GM23338 (cell line): ENCODE measurements at places on chromosomes 2 and 18.

GRCh38 chr2:108492364-108492763 is 41.9 kb upstream of the LIMS1 start:
- no peak for DNase-seq

GRCh38 chr2:210195101-210195852 is 24.1 kb upstream of the KANSL1L start:
- peak; percentile 73 for DNase-seq

DNA sequence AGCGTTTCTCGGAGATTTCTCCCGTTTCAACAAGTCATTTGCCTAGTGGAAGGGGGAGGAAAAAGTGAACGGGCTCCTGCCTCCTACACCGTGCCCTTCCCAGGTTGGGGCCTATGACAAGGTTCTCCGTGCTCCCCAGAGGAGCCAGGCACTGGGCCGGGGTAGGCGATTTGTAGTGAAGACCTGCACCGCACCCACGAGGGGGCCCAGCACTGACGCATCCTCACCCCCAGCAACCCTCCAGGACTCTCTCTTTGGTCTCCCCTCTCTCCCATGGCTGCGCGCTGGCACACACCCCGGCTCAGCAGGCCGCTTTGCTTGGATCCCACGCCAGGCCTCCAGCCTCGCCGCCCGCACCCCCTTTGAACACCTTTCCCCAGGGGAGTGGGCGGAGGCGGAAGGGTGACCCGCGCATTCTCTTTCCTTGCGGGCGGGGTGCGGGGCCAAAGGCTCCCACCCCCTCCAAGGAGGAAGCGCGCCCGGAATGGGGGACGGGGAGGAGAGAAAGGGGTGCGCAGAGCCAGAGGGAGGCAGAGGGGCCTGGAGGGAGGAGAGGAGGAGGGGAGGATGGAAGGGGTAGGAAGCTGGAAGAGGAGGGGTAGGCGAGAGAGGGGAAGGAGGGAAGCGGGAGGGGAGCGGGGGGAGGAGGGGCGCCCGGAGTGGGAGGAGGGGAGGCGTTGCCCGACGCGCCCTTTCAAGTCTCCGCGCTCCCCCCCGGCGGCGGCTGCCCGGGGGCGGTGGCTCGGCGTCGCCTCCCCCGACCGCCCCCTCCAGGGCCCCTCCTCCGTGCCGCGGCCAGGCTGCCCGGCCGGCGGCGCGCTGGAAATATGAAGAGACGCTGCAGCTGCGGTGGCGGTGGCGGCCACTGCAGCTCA is at the start of gene APCDD1:
Gene APCDD1, plus strand, starts transcription at position 830 of the 875 bp plus-strand sequence. CDS start 347 bp downstream, outside the sequence.
- peak; percentile 73 for DNase-seq

DNA sequence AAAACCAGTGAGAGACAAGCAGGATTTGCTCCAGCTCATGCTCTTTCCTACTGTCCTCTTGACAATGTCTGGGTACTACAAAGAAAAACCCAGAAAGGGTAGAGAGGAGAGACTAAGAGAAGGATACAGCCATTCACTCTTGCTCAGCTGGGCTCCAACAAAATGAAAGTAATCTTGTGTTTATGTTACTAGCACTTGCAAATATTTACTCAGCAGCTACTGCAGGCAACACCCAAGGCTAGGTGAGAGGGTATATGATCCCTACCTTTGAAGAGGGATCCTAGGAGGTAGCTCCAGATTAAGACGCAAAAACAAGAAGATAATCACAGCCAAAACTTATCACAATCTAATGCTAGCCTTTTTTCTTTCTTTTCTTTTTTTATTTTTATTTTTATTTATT is 329.6 kb upstream of the ACVR2A start:
- DNase-seq: no peak

DNA sequence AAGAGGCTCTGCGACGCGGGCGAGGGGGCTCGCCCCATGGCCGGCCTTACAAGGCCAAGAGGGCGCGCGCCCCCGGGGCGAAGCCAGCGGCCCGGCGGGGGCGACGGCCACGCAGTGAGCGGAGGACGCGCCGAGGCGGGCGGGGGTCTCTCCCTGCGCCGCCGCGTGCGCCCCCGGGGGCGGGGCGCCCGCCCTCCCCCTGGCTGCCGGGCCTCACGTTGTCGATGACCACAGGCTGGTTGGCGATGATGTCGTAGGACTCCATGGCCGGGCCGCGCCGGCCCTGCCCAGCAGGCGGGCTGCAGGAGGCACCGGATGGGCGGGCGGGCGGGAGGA is 250 bp downstream of the ACTR1B start:
- DNase-seq: no peak

- no peak for DNase-seq
These were observed 33.0 kb upstream of the ACAA2 start for GRCh38 chr18:49846361-49846662.

GRCh38 chr2:46329803-46330775 is 32.9 kb downstream of the EPAS1 start:
- DNase-seq: no peak

DNA sequence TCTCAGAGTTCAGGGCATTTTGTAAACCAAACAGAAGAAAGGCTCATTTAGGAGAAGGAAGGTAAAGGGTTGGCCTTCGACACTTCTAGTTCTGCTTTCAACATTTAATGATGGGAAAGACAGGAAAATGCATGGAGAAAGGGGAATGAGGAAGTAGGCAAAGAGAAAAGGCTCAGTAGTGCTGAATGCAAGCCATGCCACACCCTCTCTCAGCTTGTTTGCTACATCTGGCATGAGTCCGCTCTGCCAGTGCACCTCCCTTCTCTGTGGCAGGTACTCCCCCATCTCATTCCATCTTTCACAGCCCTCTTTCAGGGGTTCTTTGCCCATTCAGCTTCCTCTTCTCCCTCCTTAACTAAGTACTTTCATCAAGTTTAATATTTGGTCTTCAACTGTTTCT is 120.9 kb upstream of the ITGB6 start:
- no peak for DNase-seq

- no peak for DNase-seq
These were observed 139.7 kb downstream of the PRPF40A start for GRCh38 chr2:152577579-152577978.

GRCh38 chr2:158313734-158314133 is 142.8 kb downstream of the CCDC148 start:
- DNase-seq: no peak

- DNase-seq: no peak
These were observed 97.1 kb upstream of the DNMT3A start for GRCh38 chr2:25438793-25439192.

DNA sequence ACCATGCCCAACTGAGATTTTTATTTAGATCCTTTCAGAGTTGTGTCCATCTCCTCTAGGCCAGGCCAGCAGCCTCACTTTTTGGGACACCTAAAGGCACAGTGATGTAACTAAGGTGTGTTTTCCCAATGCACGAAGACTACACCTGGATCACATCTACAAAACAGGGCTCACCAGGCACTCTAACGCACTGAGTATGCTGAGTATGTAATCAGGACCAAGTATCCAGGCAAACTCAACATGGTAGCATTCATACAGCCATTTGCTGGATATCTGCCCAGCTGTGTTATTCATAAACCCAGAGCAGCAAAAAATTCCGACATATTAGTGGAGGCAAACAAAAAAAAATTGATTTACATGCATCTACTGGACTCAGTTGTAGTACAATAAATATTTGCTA is 33.8 kb downstream of the LPIN2 start:
- DNase-seq: no peak

DNA sequence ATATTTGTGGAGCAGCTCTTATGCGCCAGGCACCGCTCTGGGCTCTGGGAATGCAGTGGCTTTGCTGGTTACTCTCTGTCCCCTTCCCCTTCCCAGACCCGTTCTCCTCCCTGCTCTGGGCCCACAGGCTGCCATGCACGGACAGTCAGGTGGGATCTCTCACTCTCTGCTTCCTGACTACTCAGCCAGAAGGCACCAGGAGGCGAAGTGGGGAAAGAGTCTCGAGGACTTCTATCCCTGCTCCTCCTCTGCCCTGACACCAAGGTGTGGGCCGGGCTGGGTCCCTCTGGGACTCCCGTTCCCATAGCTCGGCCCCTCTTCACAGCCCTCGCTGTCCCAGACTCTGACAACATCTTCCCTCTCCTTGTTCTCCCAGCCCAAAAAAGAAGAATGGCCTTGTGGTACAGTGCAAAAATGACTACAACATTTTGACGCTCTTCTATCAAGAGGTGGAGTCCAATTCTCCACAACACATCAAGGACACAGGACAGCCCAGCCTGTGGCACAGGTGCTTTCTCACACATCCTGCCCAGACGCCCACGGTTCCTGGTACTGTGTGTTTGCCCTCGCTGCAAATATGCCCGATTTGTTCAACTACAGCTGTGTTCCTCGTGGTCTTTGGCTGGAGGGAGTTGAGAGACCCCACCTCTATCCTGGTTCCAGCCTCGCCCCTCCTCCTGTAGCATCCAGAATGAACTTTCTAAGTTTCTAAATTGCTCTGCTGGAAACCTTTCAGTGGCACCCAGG is 14.0 kb upstream of the DUSP2 start:
- no peak for DNase-seq

DNA sequence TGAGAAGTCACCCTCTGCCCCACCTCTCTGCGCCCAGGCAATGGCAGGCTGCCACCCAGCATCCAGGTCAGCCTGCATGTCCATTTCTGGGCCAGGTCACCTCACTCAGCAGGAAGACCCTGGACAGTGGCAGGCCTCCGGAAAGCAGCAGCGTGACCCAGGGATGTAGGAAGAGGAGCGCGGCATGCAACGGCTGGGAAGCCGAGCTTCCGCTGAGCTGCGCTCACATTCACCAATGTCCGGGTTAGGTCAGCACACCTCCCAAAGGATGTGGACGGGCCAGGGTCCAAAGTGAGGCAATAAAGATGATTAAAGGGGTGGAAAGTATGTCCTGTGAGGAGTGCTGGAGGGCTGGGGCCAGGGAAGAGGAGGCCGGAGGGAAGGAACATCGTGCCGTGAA is 174.5 kb downstream of the CTIF start:
- DNase-seq: no peak

- peak; percentile 90 for DNase-seq
These were observed 270.6 kb downstream of the CELF4 start for GRCh38 chr18:37294951-37295350.

- no peak for DNase-seq
These were observed 75.3 kb upstream of the BCL11A start for GRCh38 chr2:60628615-60629304.

DNA sequence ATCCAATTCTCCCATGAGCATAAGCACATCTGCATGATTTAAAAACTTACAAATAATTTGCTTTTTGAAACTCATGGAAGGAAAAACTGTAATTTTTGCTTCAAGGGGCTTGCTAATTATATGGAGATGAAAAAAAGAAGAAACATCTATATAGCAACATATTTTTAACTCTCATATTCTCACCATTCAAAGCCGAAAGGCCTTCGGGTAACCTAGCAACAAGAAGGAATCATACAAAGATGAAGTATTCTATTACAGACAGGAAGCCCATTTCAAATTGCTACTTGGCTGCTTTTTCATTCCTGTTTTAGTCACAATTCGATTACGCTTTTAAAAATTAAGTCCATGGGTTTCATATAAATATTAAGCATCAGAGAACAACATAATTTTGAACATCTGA is 39.2 kb upstream of the RNU4ATAC start:
- no peak for DNase-seq

DNA sequence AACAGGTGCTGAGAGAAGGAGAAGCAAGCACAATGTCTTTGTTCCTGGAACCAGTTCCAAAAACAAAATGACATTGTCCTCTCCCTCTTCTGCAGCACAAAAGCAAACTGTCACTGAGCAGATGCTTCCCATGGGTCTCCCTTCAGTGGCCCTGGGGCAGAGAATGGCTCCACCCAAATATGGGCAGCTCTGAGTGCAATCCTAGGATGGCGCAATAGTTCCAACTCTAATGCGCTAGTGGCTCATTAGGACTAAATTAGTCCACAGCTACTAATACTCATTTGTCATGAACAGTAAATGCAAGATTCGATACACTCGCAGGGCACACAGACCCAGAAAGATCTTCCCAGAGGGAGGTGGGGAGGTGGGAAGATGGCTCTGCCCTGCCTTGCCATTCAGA is 205.2 kb upstream of the CHAC2 start:
- DNase-seq: no peak

GRCh38 chr18:7755753-7756475 is 188.8 kb downstream of the PTPRM start:
- DNase-seq: no peak

DNA sequence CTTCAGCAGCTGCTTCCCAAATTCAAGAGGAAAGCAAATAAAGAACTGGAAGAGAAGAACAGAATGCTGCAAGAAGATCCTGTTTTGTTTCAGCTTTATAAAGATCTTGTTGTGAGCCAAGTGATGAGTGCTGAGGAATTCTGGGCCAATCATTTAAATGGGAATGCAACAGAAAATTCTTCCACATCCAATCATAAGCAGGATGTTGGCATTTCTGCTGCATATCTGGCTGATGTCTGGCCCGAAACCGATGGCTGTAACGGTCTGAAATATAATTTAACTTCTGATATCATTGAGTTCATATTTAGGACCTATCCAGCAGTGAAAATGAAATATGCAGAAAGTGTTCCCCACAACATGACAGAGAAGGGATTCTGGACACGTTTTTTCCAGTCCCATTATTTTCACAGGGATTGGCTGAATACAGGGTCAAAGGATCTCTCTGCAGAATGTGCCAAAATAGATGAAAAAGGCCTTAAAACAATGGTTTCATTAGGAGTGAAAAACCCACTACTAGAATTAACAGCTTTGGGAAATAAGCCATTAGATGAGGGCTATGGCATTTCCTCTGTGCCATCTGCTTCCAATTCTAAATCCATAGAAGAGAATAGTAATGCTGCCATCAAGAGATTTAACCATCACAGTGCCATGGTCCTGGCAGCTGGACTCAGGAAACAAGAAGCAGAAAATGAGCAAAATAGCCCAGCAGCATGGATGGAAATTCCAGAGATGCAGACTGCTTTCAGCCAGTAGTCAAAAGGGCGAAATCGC is 175.6 kb downstream of the MC4R start:
- DNase-seq: no peak

DNA sequence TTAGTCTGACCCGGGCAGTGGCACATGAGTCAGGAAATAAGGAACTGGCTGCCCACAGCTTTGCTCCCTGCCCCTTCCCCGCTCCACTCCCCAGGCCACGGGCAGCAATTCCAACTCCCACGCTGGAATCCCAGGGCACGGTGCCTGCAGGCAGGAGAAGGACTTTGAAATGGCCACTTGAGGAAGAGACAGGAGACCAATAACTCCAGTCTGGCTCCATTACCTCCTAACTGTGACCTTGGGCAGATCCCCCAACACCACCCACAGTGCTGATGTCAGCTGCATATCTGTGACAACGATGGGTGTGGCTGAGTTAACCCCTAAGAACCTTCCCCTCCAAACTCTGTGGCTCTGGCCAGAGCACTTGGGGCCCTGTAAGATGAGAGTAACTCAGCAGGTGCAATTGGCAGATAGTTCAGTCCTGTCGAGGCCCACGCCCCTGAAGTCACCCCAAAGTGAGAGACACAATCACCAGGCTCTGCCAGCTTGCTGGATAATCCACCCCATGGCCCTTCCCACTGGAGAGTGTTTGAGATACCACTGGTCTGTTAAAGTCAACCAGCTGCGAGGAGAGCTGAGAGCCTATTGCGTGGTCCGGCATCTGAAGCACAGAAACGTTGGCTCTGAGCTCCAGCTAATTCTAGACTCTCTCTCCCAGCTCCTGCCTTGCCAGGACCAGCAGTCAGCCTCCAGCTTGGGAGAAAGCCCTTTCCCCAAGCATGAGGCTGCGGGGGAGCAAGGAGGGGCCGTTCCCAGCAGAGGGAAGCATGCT is 175.2 kb downstream of the TNS1 start:
- DNase-seq: no peak
